ENCODE measurements at places on chromosomes 4 and X.

- peak; percentile 88 for DNase-seq
Observed at GRCh38 chr4:19844446-19844845, 407.3 kb upstream of the SLIT2 start.

DNA sequence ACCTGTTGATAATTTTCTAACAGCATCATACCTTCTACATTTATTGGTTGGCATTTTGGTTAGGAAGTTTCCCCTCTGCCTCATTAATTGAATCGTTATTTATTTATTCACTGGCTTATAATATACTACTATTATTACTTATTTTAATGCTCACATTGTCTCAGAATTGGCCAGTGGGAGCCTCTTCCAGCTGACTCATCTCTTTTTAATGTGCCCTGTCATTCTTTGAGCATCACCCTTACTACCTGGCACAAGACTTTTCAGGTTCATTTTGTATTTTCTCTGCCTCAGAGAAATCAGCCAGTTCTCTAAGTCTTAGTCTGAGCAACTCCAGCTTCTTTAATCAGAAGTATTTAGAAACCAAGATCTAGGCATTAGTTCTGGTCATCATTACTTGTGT, 60.3 kb upstream of the PRRG3 start:
- no peak for DNase-seq

GRCh38 chrX:33133320-33133719, 78.0 kb downstream of the DMD start:
- DNase-seq: no peak

GRCh38 chr4:145098675-145099037, 545 bp downstream of the ABCE1 start:
- DNase-seq: peak; percentile 8

DNA sequence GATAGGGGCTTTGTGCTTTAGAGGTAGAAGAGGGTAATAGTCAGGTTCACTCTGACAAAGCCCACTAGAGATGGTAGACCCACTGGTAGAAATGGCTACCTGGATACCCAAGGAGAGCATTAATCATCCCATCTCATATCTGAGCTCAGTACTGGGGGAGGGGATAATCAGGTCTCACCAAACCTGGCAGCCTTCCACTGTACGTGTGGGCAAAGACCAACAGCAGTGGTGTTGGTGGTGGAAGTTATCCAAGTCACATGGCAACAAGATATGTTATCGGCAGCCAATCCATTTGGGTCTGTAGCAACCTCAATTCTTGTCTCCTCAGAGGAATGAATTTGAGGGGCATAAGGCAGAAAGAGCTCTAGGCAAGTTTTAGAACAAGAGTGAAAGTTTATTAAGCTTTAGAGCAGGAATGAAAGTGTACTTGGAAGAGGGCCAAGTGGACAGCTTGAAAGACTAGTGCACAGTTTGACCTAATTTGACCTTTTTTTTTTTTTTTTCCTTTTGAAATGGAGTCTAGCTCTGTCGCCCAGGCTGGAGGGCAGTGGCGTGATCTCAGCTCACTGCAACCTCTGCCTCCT, 67.0 kb upstream of the CXCL13 start:
- DNase-seq: peak; percentile 2

DNA sequence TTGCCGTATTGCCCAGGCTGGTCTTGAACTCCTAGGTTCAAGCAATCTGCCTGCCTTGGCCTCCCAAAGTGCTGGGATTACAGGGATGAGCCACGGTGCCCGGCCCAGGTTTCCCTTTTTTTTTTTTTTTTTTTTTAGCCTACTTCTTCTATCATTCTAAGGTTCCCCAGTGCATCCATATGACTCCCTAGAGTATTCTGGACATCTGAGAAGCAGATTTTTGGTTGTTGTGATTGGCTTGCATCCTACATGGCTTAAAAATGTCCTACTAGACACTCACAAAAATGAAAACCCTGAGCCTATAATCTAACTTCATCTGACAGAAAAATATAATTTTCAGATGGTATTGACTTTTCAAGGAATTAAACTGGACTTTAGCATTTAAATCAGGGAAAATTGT, 41.7 kb downstream of the SMIM14 start:
- no peak for DNase-seq

DNA sequence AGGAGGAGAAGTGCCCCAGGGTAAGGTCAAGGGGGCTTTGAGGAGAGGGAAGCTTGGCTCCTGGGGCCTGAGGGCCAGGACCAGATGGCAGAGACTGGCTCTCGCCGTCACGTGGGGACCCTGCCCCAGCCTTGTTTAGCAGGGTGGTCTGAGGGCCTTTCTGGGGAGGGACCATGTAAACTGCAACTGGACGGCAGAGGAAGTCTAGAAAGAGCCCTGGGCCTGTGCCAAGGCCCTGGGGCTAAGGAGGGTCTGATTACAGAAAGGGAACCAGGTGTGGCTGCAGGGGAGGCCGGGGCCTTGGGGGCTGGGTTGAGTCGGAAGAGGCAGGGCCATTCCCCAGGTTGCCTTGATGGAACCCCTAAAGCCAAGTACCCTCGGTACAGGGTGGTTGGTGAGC, 1.8 kb upstream of the HGFAC start:
- DNase-seq: no peak

DNA sequence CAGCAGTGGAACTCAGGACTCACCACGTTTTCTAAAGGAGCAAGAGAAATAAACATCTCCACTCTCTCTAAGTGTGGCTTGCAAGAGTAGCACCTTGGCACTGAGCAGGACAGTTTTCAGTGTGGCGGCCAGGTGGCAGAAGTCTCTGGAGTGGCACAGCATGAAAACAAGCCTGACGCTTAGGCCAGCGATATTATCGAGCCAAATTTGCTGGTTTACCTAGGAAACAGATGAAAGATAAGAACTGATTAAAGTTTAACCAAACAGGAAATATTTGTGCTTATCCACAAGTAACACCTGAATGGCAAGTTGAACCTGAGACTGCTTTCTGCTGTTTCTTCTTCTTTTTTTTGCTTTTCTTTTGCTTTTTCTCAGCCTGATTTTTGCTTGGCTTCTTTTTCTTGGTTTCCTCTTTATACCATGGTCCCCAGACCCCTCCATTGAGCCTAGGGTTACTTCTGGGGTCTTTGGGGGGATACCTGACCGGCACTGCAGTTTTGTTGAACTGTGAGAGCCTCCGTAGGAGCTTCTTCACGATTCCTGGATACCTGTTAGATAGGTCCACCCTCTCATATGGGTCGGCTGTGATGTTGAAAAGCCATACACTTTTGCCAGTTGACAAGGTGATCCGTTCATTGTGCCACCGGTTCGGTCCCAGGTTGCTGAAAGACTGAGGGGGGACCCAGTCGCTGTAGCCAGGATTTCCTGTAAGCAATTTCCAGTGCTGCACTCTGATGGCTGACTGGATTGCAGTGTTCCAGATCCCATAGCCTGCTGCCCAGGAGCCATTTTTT, 77.3 kb downstream of the ARSJ start:
- DNase-seq: no peak

- DNase-seq: no peak
Observed at GRCh38 chrX:53227224-53227765, 2.3 kb upstream of the KDM5C start.

DNA sequence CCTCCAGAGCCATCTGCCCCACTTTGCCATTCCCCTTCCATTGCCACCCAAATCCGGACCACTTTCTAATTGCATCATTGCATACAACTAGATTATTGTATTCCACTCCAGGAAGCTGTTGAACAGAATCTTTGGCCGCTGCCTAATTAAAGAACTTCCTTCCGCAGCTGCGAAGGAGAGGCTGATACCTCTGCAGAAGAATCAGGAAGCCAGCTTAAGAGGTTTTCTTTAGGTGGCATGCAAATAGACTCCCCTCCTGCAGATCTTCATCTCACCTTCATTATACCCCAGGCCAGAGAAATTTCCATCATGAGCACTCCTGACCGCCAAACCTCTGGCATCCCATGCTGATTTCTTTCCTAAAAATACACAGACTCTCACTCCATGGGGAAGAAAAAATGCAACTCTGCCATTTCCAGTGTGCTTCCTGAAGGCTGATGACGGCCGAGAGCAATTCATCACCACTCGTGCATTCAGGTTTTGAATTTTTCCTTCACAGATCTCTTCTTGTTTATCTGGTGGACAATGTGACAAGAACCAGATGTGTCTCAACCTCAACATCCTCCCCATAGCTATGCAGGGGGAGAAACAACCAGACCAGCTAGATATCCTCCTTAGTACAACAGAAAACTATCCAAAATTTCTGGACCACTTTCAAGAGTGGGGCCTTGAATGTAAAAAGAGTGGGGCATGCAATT, 31.2 kb downstream of the LGI2 start:
- DNase-seq: no peak

- DNase-seq: no peak
Observed at GRCh38 chrX:38006291-38006690, at the start of gene SYTL5. Gene SYTL5, plus strand, starts transcription at chrX:38006553. Its CDS starts 27,337 bp downstream, at chrX:38033890.

DNA sequence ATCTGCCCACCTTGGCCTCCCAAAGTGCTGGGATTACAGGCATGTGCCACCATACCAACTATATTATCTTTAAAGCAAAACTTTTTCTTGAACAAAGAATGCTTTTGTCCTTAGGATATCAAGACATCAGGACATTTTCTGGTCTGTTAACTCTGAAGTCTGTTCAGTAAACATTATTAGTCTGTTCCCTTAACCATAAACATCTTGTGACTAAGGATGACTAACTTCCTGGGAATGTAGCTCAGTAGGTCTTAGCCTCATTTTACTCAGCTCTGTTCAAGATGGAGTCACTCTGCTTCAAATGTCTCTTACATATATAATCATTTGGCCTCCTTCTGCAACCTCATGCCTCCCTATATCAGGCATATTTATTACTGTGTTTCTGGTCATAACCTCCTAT, 122.9 kb downstream of the UBE2NL start:
- no peak for DNase-seq

GRCh38 chr4:140790171-140790570, 34.0 kb upstream of the TBC1D9 start:
- DNase-seq: no peak

GRCh38 chrX:39883666-39884065, 214.1 kb downstream of the BCOR start:
- DNase-seq: no peak

- DNase-seq: peak; percentile 21
Observed at GRCh38 chr4:15469402-15470127, at the start of gene CC2D2A. Gene CC2D2A, plus strand, starts transcription at chr4:15469882. Its CDS starts 6,051 bp downstream, at chr4:15475933.

All from NCI-H524 (cell line).